NCI-H1436 (cell line): ENCODE measurements at places on chromosomes 2 and 18.

DNA sequence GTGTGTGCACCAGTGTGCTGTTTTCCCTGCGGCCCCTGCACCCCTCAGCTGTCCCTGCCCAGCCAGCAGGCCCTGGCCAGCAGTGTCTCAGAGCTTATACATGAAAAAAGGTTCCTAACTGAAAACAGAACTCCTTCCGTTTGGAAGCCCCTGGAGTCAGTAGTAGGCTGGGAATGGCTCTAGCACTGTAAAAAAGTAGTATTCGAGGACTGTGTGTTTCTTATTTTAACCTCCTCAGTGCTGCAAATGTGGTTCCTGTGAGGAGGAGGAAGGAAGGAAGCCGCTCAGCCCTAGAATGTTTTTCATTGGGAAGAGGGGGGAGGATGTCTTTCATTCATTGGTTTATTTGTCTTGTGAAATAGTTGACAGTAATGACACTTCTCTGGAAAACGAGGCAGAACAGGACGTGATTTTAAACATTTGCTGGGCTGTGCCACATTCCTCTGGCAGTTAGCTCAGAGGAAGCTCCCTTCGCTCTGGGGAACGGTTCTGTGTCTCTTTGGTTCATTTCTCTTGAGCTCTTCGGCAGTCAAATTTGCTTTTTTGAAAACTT is 103.5 kb downstream of the SPTBN1 start:
- DNase-seq, result no peak

- DNase-seq, result no peak
Measured at GRCh38 chr2:16952368-16952767, 286.7 kb upstream of the CYRIA start.

DNA sequence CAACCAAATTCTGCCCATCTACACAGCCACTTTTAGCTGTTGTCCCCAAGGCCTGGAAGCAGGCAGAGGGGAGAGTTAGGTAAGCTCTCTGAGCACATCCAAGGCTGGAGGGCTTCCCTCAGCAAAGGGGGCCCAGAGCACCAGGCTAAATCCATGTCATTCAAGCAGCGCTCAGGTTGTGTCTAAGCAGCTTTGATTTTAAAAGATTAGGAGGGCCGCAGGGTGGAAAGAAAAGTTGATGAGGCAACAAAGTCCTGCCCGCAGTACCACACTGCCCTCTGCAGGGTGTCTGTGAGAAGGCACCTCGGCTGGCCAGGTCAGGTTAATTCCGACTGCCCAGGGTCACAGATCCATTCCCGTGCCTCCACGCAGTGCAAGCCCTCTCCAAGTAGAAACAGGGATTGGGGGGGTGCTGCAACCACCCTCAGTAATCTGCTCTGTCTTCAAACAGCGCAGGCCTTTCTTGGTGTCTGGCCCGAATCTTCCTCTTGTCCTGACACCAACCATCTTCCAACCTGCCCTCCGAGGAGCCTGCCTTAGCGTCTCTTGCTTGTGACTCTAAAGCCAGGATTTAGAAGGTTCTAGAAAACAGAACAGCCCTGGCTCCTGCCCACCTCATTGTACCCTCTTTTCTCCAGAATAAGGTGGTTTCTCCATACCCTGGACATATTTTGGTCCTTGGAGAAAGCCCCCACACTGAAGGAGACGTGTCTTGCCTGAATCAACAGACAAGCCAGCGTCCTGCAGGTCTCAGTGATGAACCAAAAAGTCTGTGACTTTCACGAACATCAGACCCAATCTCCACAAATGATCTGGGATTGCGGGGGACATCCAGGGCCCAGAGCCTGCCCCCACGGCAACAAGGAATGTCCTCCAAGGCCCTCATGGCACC is 289.2 kb downstream of the TNS1 start:
- DNase-seq, result peak; percentile 59

GRCh38 chr2:128786741-128787478 is 468.2 kb upstream of the HS6ST1 start:
- DNase-seq, result no peak

DNA sequence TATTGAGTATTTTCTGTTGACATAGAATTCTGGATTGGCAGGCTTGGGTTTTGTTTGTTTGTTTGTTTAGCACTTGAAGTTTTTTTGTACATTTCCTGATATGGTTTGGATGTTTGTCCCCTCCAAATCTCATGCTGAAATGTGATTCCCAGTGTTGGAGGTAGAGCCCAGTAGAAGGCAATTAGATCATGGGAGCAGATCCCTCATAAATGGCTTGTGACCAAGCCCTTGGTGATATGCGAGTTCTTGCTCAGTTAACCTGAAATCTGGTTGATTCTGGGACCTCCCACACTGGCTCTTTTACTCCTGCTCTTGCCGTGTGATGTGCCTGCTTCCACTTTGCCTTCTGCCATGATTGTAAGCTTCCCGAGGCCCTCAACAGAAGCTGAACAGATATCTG is 98.0 kb downstream of the PTPN4 start:
- DNase-seq, result no peak

- no peak for DNase-seq
Measured at GRCh38 chr2:207224791-207225482, 59.2 kb upstream of the KLF7 start.

DNA sequence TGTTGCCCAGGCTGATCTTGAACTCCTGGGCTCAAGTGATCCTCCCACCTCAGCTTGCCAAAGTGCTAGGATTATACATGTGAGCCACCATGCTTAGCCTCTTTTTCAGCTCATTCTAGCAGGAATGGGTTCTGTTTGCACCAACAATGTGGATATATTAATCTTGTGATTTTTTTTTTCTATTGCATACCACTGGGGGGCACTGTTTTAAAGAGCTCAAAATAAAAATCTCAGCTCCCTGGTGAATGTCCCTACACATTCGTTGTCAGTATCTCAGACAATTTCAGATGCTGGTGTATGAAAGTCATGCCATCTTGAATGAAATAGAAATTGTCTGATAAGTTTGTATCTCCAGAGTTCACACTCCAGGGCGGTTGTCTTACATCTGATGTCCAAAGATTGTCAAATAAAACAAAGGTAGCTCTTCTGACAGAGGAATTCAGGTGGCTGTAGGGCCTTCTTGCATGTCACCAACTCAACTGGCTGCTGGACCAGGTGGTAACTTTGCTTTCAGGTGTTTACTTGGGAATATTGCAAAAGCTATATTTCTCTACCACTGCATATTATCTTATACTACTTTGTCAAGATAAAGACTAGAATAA is 3.1 kb upstream of the MATN3 start:
- DNase-seq, result peak; percentile 26

DNA sequence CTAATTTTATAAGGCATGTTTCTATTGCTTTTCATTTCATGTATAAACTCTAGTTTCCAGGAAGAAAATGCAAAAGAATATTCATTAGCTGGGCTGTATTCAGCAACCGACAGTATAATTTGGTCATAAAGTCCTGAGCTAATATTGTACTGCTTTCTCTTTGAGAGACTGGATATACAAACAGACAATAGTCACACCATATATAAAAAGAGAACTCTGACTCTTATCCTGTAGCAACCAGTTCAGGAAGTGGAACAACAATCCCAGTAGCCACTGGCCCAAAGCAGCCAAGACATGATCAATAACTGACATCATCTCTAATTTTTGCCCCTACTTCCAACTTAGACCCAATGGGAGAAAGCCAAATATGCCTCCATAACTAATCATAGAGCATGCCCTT is 160.8 kb downstream of the FSIP2 start:
- DNase-seq, result no peak

DNA sequence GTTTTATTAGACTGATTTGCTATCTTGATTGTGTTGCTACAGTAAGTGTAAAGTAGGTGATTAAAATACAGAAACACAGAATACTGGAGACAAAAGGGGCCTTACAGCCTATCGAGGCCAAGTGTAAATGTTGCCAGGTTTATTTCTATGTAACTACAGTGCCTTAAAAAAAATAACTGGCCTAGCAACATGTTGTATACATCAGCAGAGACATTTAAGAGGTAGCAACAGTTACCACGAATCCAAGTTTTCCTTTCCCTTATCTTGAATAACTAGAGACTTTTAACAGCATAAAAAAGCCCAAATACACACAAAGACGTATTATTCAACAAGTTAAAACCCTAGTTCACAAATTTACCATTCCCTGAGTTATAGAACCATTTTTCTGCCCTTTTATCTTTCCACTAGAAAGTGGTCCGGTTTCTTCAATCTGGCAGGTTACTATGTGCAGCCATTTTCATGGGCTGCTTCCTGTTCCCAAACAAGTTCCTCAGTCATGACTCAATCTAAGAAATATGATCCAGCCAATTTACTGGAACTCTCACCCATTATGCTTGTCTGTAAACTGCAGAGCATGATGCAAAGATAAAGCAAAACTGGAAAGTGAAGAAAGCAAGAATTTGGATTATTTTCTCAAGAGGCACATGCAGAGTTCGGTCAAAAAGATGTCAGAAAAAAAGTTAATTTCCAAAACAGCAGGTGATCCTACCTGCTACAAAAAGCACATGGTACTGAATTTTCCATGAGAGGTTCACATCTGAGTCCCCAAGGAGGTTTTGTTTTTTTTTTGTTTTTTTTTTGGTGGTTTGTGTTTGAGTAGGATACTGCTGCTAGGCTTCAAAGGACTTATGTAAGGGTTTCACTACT is 22.2 kb downstream of the NFE2L2 start:
- no peak for DNase-seq

DNA sequence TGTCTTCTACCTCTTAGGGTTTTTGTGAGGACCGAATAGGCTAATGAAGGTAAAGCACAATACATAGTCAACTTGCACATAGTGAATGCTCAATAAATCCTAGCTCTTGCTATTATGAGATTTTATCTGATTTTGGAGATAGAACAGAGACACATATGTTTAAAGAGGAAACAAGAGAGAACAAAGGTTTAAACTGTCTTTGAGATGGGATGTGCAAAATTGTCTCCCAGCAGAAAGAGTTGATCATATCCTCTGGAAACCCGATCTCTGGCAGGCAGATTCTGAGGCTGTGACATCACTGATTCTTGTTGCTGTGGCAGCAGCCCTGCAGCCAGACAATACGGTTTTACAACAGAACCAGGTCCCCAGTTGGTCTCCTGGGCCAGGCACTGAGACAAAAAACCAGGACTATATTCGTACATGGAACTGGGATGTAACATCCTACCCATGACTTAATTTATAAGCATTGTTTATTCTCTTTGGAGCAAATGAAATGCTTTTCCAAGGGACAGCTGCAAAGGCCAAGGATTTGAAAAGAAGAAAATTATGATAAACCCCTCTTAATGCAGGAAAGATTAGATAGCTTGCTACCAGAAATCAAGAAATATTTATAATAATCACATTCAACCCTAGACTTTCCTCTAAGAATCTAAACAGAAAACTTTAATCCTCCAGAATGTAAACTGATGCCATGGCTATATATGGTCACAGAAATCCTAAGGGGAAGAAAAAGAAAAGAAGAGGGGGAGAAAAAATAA is 80.2 kb downstream of the SLC8A1 start:
- peak; percentile 30 for DNase-seq

GRCh38 chr18:62878305-62878704 is 163.0 kb downstream of the PHLPP1 start:
- DNase-seq, result no peak

GRCh38 chr18:39167990-39168389 is 1602.4 kb upstream of the CELF4 start:
- DNase-seq, result no peak

GRCh38 chr2:173136599-173136998 is 61.0 kb downstream of the MAP3K20 start:
- no peak for DNase-seq

GRCh38 chr2:222391743-222392285 is 32.5 kb upstream of the SGPP2 start:
- DNase-seq, result no peak

GRCh38 chr2:226875438-226876225 is 39.8 kb downstream of the RHBDD1 start:
- no peak for DNase-seq

- DNase-seq, result no peak
Measured at GRCh38 chr2:201275990-201276389, 15.7 kb downstream of the CASP8 start.

- DNase-seq, result no peak
Measured at GRCh38 chr18:37452015-37452414, 113.6 kb downstream of the CELF4 start.

GRCh38 chr2:190791976-190792575 is 88.5 kb upstream of the GLS start:
- DNase-seq, result no peak

GRCh38 chr2:120935339-120936313 is 200.0 kb downstream of the GLI2 start:
- DNase-seq, result no peak

- no peak for DNase-seq
Measured at GRCh38 chr18:9809697-9810096, 76.1 kb upstream of the TXNDC2 start.

DNA sequence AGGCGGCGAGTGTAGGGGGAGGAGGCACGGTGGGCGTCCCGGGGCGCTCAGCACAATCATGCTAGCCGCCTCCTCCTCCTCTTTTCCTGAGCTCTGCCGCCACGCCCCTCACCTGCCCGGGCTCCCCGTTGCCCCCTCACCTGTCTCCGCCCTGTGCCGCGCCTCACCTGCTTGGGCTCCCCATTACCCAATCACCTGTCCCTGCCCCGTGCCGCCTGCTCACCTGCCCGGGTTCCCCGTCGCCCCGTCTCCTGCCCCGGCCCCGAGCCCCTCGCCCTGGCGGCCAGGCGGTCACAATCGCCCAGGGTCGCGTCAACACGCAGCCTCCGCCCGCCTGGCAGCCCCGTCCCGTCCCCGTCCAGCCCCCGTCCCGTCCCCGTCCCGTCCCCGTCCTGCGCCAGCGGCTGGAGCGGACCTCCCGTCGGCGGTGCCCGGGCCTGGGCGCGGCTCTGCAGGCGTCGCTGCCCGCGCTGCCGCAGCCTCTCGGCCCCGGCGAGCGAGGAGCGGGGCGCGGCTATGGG is at the start of gene DCDC2C:
Gene DCDC2C, plus strand, starts transcription at position 340 of the 521 bp plus-strand sequence. Its CDS starts 177 bp downstream, at position 517.
- no peak for DNase-seq

DNA sequence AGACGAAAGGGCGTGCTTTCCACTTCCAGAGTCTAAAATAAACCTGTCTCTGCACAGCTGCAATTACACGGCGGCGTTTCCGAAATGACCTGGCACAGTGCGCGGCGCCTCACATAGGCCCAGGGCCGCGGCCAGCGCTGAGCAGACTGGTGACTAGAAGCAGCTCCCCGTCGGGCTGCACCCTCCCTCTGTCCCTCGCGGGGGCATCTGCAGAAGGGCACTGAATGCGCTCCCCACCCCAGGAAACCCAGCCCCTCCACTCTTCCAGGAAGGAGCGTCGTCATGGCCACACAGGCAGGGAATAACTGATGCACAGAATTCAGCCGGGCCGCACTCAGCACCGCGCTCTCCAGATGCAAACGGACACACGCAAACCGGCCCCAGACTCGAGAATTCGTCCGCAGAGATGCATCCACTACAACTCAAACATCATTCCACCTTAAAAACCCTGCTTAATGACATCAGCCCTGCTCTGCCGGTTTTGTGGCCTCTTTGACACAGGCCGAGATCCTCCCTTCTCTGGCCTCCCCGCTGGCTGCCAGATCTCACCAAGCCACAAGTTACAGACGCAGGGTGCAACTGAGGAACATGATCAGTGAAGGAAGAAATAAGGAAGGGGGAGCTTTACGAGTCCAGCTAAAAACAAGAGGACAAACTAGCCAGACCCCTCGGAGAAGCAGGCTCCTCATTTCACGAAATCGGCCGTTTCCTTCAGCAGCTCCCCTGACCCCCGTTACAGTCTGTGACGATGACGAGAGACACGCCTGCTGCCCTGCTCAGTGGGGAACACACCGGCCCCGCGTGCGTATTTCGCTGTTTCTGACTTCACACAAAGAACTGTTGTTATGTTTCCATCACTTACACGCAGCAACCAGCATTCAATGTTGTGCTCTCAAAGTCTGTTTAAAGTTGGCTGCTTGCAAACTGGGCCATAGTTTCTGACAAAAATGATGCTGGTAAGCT is 40.2 kb downstream of the MBP start:
- no peak for DNase-seq
